ENCODE measurements at places on chromosomes 3 and 15.

- no peak for DNase-seq
Observed at GRCh38 chr3:69199942-69200341, 77.5 kb upstream of the LMOD3 start.

DNA sequence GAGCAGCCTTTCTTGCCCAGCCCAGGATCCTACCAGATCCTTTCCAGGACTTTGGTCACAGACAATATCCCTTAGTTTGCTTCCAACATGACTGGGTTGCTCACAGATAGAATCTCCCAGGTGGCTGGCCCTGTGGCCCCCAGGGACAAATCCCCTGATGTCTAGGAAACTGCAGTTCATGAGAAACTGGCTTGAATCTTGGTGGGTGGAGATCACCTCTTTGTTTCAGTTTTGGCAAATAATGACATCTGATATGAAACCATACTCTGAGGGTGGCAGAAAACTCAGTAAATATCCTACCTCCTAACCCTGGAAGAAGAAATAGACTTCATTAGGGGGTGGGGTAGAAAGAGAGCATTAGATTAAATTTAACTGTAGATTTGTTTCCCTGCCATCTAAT, 44.1 kb upstream of the PFN2 start:
- DNase-seq = no peak

- no peak for DNase-seq
Observed at GRCh38 chr3:105835606-105836005, 33.2 kb downstream of the CBLB start.

DNA sequence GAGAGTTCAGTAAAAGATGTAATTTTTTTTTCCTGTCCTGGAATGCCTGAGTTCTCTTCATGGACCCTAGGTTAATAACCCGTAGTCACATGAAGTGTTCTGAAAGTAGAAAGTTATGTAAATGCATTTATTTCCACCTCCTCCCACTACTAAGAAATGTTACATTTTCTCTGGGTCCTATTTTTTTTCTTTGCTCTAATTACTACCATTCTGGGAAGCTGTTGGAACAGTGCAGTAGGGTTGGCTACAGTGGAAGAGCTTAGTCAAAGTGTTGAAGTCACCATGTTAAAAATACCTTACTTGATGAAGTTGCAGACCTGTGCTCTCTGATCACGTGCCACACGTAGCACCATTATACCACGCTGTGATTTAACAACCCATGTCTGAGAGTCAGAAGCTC, 153.8 kb upstream of the TSC22D2 start:
- no peak for DNase-seq

DNA sequence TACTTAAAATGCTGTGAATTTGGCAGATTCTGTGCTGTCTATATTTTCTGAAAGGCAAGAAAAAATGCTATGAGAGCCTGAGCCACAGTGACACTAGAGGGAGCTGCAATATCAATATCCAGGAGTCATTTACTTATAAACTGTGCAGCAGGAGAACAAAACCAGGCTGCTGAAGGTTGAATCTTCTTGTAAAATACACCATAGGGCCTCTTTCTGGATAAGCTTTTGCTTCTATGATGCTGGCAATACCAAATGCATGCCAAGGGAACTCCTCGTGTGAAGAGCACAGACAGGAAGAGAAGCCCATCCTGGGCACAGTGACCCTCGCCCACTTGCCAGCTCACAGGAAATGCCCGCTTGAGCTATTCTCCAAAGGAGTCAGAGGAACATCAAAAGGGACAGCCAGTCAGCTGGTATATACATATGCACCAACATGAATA, 48.0 kb upstream of the TSPAN3 start:
- DNase-seq = peak; percentile 65

GRCh38 chr15:47383801-47384200, 333.5 kb upstream of the SEMA6D start:
- DNase-seq = no peak

GRCh38 chr15:60843482-60843881, 364.5 kb upstream of the ICE2 start:
- no peak for DNase-seq

- peak; percentile 75 for DNase-seq
Observed at GRCh38 chr3:84601303-84601702, 357.5 kb upstream of the CADM2 start.

DNA sequence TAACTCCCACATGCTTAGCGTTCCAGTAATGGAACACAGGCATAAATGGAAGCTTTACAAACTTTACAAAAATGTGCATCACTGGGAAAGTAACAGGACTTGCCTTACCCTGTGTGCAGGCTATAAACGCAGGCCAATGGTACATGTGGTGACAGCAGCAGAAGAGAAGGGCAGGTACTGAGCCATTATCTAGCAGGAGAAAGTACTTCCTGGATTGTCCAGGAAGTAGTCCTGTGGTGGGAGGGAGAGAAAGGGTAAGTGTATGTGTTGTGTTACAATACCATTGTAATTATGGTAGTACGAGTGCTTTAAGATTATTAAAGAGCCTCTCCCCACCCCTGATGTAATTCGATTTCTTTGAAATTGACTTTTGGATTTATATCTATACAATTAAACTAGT, 5.3 kb downstream of the ATP1B3 start:
- DNase-seq = no peak

DNA sequence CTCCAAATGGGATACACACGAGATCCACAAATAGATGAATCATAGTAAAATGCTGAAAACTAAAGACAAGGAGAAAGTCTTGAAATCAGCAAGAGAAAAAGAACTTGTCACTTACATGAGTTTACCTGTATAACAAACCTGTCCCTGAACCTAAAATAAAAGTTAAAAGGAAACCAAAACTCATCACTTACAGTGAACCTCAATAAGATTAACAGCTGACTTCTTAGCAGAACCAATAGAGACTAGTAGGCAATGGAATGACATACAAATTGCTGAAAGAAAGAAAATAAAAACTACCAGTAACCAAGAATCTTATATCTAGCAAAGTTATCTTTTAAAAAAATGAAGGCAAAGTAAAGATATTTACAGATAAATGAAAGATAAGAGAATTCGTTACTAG, 27.4 kb downstream of the SEC22A start:
- no peak for DNase-seq

- DNase-seq = no peak
Observed at GRCh38 chr3:196321162-196321561, 3.1 kb upstream of the DYNLT2B start.

- no peak for DNase-seq
Observed at GRCh38 chr3:195095035-195095703, 175.8 kb downstream of the XXYLT1 start.

DNA sequence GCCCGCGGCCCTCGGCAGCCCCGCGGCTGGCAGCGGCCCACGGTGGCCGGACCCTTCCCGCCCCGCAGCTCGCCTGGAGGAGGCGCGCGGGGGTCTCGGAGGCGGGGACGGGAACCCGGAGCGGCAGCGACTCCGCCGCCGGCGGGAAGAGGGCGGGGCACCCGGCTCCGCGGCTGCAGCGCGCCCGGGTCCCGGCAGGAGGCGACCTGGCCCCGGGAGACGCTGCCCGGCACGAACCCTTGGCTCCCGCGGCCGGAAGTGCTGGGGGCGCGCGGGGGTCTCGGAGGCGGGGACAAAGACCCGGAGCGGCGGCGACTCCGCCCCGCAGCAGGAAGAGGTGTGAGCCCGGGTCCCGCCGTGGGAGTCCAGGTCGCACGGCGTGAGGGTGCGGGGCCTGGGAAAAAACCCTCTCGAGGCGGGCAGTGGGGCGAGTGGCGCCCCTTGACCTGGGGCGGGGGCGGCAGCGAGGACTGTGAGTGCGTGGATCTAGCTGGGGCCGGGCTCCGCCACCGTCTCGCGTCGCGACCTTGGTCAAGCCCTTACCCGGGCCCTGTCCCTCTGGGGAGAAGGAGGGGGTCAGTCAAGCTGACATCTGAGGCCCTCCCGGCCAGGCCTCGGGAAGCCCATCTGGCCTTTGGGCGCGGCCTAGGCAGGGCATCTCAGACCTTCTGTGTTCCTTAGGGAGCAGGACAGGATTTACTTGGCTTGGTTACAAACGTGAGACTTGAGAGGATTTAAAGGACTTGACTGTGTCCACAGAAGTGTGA, at the start of gene CIB2:
Gene CIB2, minus strand, starts transcription at position 151 of the 767 bp plus-strand sequence. CDS start 230 bp downstream, outside the sequence.
- peak; percentile 95 for DNase-seq

- no peak for DNase-seq
Observed at GRCh38 chr15:94297558-94297957, 66.2 kb downstream of the MCTP2 start.

- DNase-seq = no peak
Observed at GRCh38 chr3:64414043-64414442, 188.8 kb upstream of the PRICKLE2 start.

- no peak for DNase-seq
Observed at GRCh38 chr3:156691920-156692319, 17.5 kb downstream of the TIPARP start.

GRCh38 chr3:26259176-26259575, 363.4 kb upstream of the LRRC3B start:
- no peak for DNase-seq

- no peak for DNase-seq
Observed at GRCh38 chr3:148863297-148863696, 1.8 kb upstream of the CPA3 start.

- DNase-seq = no peak
Observed at GRCh38 chr3:7875925-7876324, 625.7 kb upstream of the LMCD1 start.

GRCh38 chr3:106826791-106827311, 550.4 kb upstream of the CCDC54 start:
- no peak for DNase-seq

Measured in neural progenitor cell (in vitro differentiated cells).